ENCODE measurements at places on chromosomes 16 and 17.

DNA sequence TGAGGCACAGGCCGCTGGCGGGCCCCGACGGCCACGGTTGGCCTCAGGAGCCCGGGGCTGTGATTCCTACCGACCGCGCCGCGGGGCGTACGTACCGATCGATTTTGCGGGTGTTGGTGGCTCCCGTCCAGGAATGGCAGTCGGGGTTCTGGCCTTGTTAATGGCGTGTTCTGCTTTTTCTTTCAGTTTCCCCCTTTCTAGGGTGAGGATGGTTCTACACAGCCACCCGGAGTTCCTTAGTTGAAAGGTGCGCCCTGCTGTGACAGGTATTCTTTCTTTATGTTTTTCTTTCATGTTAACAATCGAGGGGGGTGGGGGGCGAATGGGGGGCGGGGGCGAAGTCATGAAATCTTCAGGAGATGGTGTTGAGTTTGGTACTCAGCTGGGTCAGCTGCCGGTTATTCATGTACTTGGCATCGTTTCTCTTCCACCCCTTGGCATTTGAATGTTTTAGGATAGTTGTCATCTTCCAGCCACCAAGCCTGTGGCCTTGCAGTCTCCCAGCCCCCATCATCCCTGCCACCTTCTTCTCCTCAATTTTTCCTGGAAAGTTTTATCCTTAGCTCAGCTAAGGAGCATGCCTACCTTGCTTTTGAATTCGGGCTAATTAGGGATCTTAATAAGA is 802 bp downstream of the CYLD start:
- no peak for DNase-seq

GRCh38 chr16:2752850-2753732 is 653 bp downstream of the SRRM2 start:
- peak; percentile 94 for DNase-seq

GRCh38 chr17:13940858-13941665 is 128.2 kb upstream of the COX10 start:
- DNase-seq = no peak

- no peak for DNase-seq
Observed at GRCh38 chr17:21453144-21453898, 77.2 kb downstream of the KCNJ12 start.

DNA sequence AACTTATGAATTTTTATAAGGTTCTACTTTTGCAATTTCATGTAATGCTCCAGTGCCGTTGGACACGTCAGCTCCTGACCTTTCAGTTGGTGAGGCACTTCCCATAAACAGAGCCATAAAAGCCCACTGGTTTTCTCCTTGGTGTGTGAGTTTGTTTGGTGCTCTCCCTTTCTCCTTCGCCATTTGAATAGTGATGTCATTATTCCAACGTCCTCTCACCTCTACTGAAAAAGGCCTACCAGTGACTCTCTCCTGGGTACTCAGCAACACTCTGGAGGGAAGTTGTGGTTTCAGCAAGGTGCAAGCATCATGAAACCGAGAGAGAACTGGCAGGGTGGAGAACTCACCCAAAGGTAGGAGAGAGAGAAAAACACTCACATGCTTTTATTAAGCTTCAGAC is 29.6 kb upstream of the HNF1B start:
- DNase-seq = no peak

DNA sequence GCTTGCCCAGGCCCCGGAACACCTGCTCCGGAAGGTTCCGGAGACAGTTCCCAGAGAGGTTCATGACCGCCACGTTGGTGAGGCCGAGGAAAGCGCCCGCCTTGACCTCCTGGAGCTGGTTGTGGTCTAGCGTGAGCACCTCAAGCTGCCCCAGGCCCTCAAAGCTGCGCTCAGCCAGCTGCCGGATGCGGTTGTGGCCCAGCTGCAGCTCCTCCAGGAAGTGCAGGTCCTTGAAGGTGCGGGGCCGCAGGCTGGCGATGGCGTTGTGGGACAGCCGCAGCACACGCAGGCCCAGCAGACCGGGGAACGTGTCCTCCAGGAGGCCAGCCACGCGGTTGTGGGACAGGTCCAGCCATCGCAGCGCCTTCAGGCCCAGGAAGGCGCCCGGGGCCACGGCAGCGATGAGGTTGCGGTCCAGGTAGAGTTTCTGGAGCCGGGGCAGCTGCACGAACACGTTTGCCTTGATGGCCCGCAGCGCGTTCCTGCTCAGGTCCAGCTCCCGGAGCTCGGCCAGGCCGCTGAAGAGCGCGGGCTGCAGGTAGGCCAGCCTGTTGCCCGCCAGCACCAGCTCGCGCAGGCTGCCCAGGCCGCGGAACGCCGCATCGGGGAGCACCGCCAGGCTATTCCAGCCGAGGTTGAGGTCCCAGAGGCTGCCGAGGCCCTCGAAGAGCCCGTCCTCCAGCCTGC is 2.1 kb downstream of the IGFALS start:
- no peak for DNase-seq

DNA sequence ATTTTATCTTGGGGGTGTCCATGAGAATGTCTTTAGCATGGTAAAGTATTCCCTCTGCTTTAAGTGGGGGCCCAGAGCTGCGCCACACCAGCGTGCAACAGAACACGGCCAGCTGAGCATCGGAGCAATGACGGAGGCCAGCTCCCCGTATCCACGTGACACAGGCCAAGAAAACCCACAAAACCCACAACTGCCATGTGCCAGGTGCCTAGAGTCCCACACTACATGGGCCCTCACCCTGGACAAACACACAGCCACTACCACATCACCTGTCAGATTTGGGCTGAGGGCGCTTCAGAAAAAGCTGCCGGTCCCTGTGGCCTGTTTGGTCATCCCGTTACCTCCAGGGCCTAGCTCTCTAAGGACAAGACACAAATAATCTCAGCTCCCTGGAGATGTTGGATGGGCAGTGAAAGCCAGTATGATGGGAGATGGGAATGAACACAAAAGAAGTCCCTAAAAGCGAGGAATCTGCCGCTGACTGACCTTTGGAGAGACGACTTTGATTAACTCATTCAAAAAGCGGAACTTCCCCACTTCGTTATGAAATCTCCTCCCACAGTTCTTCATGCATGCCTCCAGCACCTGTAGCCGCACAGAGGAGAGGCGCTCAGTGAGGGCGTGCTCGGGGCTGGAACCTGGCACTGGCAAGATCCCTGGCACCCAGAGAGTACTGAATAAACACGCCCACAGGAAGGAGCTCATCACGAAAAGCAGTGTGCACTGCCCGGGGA is 17.1 kb downstream of the GGA3 start:
- DNase-seq = no peak

DNA sequence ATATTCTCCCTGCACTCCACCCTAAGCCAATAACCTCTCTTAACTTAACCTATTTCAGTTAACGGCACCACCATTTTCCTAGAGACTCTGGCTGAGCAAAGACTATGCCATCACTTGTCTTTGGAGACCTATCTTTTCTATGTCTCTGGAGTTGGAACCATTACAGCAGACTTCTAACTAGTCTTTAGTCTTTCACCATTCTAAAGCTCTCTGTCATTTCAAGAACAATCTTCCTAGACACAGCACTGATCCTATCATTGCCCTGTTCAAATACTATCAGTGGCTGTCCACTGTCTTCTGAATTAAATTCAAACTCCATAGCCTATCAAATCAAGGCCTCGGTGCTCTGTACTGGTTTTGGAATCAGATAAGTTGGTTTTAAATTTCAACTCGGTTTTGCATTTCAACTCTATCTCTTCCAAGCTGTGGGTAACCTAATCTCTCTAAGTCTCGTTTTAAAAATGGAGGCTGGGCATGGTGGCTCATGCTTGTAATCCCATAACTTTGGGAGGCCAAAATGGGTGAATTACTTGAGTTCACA is 31.9 kb downstream of the RNF43 start:
- DNase-seq = no peak

All from right forelimb (tissue), 1 donor.